ENCODE measurements at places on chromosomes 11 and 22.
A peak's percentile ranks its signal among the peaks of the same experiment; 100 is the strongest.

- DNase-seq: no peak
Measured at GRCh38 chr22:44369916-44370801, 57.4 kb upstream of the SHISAL1 start.

- DNase-seq: peak; percentile 82
Measured at GRCh38 chr11:71489311-71490043, 36.5 kb downstream of the NADSYN1 start.

GRCh38 chr11:79786961-79787360 lies 346.1 kb upstream of the TENM4 start:
- no peak for DNase-seq

DNA sequence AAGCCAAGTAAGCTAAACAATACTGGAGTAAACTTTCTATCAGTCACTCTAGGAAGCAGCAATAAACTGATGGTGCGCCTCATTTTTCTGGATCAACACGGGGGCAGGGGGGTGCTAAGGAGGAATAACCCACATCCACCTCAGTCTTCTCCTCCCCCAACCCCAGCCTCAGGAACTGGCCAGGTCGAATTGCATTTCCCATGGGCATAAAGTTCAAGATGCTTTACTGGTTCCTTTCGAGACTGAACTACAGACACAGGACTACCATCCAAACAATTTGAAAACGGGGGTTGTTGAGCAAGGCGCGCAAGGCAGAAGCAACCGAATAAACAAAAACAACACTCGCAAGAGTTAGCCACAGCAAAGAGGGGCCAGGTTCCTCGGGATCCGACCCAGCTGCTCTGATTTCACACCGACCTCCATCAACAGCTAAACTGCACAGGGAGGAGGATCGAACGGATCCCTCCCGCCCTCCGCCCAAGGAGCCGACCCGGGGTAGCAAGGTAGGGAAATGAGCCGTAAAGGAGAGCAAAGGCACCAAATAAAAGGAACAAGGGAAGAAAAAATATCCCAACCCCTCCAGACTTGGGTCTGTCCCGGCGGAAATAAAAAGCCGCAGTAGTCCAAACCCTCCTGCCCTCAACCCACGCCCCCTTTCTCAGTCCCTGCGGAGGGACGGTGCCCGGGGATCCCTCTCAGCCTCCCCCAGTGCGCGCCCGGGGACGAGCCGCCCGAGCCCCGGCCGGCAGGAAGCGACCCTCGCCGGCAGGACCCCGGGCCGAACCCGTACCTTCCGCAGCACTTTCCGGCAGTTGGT lies 801 bp downstream of the SESN3 start:
- DNase-seq: peak; percentile 3

- peak; percentile 62 for DNase-seq
Measured at GRCh38 chr11:36164506-36165250, 124.5 kb downstream of the COMMD9 start.

GRCh38 chr11:71180694-71181470 lies 71.5 kb downstream of the SHANK2 start:
- no peak for DNase-seq

DNA sequence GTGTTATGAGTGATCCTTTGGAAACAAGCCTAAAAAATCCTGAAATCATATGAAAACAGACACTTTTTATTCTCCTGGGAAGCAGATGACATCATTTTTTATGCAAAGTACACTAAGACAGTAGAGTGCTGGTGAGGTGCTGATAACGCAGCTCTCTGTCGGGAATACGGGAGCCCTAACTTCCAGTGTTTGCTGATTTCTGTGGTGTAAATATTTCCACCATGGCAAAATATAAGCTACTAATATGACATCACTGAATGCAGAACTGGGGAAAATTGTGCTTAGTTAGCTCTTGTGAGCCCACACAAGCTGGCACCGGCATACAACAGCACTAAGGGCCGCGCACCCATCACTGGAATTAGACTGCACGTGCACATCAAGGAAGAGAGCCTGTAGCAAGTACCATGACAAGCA lies 82.6 kb downstream of the FAM76B start:
- no peak for DNase-seq

DNA sequence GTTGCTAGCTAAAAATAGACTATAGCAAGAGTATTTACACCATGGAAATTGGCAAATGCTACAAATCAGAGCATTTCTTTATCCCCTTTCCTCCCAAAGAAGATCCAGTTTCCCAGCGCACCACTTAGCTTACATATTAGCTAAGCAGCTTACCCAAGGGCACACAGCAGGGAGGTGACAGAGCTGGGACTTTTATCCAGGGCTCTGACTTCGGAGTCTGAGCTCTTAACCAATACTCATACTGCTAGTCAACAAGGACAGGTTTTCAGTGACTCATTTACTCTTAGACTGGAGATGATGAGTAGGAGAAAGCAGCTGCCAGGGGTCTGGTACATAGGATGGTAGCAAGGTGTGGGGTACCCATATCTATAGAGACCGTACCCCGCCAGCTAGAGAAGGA lies 38.4 kb downstream of the NAV2 start:
- no peak for DNase-seq

GRCh38 chr11:72326151-72326848 lies 82.3 kb upstream of the PHOX2A start:
- DNase-seq: peak; percentile 83

DNA sequence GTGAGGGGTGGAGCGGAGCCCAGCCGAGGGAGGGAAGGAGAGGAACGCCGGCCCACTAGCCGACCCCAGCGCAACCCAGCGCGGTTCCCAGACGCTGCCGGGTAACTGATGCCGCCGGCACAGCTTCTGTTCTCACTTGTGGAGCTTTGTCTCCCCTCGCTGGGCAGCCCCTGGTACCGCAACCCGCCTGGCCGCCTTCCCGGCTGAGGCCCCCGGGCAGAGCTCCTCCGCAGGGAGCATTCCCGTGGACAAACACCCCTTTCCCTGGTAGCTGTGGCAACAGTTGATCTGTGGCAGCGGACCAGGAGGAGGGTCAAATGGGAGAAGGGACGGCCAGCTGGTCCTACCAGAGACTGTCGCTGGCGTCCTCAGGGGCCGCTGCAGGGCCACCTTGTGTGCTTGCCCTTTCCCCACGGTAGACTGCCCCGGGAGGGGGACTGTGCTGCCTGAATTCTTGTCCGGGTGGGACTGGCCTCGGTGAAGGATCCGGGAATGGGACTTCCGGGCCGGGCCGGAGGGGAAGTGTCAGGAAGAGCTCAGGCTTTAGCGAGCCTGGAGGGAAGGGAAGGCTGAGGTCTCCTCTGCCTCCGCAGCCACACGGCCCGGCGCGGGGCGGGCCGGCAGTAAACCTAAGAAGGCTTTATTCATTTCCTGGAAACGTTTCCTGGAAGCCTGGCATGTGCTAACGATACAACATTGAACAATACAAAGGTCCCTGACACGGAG lies 468.0 kb downstream of the OPCML start:
- DNase-seq: peak; percentile 67

GRCh38 chr22:35850831-35851230 lies 133.2 kb downstream of the APOL5 start:
- no peak for DNase-seq

DNA sequence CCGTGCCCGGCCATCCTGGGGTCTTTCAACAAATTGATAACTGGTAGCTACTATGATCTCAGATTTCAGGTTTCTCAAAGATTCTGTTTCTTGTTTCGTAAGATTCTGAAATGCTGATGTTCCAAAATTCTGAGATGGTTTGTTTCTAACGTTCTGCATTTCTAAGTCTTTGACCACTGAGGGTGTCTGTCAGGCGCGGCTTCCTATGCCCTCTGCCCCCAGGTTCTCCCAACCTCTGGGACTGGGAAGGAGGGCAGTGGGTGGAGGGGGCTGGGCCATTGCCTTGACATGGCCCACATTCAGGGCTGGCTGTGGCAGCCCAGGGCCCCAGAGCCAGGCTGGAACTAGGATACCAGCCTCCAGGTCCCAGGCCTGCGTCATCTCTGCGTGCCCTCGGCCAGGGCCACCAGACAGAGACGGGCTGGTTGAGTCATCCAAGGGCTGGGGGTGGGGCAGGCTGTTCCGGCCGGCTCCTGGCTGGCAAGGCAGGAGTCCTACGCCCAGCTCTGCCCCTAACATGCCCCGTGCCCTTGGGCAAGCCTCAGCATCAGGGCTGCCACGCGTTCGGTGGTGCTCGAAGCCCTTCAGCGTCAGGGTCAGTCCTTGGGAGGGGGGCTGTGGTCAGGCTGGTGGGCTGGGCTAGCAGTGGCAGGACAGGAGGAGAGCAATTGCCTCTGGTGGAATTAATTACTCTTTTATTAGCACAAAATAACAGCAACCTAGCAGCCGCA lies 5.2 kb downstream of the TMEM134 start:
- peak; percentile 26 for DNase-seq

- no peak for DNase-seq
Measured at GRCh38 chr11:26541870-26542269, 30.2 kb downstream of the MUC15 start.

- DNase-seq: no peak
Measured at GRCh38 chr11:68311160-68312116, 953 bp upstream of the LRP5 start.

DNA sequence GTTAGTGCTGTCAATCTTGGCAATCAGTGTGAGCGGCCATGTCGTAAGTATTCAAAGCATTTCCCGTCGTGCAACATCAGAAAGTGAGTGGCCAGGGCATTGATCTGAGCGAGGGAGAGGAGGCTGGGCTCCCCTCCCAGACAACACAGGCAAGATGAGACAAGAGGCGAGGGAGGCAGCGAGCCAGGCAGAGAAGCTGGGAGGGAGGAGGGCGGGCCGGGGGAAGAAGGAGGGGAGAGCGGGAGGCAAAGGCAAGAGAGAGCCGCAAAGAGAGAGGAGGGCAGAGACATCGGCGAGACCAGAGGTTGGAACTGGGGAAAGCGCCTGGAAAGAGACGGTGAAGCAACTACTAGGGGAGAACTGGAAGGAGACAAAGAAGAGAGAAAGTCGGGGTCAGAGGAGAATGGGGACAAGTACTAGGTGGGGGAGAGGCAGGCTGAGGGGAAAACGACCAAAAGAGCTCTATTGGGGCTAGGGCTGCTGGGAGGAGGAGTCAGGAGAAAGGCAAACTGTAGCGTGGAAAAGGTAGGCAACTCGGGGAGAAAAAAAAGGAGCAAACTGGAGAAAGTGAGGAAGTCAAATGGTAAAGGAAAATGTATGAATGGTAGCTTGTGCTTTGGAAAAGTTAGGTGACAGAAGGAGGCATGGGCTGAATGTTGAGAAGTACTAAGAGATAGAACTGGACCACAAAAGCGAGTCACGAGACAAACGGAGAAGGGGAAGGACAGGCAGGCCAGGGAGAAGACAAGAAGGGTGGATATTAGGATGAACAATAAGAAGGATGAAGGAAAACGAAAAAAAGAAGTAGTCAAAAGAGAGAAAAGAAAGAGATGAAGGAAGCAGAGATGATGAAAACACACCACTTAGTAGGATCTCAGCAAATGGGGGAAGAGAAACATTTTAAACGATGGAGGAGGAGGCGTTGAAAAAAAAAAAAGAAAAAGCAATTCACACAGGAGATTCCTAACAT lies 130.5 kb upstream of the C11orf58 start:
- DNase-seq: peak; percentile 8

DNA sequence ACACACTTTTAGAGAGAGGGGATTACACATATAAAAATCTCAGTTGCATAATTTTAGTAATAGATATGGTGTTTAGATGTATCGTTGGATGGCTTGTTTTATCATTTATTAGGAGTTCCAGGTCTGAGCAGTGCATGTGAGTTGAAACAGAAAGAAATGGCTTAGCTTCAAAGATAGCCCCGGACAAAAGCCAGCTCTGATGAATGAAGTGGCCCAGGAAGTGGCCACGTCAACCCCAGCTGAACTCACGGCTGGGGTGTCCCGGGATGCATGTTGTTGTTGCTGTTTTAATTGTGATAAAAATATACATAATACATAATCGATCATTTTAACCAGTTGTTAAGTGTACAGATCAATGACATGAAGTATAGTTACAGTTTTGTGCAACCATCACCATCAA lies 1513.6 kb downstream of the BRD1 start:
- DNase-seq: no peak

DNA sequence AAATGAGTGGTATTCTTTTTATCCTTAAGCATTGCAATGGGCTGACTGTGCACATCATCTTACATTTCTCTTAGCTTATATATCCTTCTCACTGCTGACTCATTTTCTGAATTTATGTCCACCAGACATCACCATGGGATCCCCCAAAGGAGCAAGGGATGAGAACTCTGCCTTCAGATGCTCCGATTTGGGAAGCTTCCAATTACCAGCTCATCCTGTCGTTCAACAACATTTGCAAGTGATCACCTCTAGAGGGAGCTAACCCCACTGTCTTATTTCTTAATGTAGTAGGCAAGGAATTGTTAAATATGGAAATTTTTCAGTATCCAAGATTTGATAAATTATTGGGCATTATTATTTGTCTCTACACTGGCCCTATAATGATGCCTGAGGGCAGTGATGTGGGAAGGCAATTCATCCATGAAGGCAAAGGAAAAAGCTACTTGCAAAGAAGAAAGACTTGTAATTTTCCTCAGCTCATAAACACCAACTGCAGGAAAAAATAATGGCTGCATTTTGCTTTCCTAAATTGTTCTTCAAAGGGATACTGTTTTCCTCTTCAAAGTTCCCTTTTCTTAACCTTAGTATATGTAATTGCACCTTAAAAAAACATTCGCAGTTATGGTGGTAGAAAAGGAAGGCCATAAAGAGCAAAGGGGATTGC lies 102.4 kb upstream of the FSHB start:
- DNase-seq: peak; percentile 49

- no peak for DNase-seq
Measured at GRCh38 chr11:7292922-7293321, 41.2 kb downstream of the SYT9 start.

DNA sequence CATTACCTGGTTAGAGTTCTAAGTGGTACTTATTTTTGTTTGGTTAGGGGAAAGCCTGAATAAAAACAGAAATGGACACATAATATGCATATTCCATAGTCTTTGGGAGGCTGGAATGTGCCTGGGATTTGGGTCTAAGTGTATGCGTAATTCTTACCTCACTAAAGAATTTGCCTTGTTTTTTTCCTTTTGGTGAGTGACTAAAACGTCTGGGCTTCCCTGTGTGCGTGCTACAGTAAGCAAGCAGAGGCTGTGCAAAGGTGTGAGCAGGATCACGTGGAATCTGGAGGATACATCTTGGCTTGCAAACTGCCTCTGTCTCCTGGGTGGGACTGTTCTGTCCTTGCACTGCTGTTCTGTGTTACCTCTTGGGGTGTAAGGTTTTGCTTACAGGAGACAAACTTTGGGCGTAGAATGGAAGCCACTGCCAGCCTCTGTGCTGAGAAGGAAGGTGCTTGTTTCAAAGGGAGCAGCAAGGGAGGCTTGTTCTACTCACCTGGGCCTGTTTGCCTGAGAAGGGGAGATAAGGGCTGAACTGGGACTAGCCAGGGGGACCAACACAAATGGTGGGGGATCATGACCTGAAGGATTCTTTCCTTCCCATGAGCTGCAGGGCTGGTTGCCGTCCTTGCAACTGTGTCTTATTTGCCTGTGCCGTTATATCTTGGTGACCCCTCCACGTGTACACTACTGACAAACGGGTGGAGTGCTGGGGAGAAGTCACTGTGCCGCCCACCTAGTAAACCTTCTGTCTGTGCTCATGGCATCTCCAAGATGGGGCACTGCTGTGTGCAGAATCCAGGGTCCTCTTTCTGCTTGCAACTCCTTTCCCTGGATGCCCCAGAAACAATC lies 4.5 kb downstream of the NEAT1 start:
- DNase-seq: peak; percentile 92

- no peak for DNase-seq
Measured at GRCh38 chr11:130426223-130426836, 2.1 kb downstream of the ADAMTS8 start.
